ENCODE measurements at places on chromosomes 6 and 20.

GRCh38 chr6:70857387-70858077 lies 99.3 kb downstream of the B3GAT2 start:
- no peak for DNase-seq

GRCh38 chr6:166529586-166529985 lies 56.9 kb downstream of the RAMACL start:
- no peak for DNase-seq

GRCh38 chr20:35837577-35838195 lies 65.9 kb downstream of the PHF20 start:
- no peak for DNase-seq

GRCh38 chr20:19750907-19751636 lies 7.0 kb upstream of the RIN2 start:
- no peak for DNase-seq

Data from stimulated activated CD4-positive, alpha-beta T cell treated with anti-CD3 and anti-CD28 coated beads, Interleukin-1b, Interleukin-23, amount 100 ng/mL, for 4 hours (primary cell).